K562 (cell line): ENCODE measurements at places on chromosomes 5 and 9.
A peak's percentile ranks its signal among the peaks of the same experiment; 100 is the strongest.

GRCh38 chr9:114202849-114203248 is 47.5 kb downstream of the COL27A1 start:
- DNase-seq = no peak

DNA sequence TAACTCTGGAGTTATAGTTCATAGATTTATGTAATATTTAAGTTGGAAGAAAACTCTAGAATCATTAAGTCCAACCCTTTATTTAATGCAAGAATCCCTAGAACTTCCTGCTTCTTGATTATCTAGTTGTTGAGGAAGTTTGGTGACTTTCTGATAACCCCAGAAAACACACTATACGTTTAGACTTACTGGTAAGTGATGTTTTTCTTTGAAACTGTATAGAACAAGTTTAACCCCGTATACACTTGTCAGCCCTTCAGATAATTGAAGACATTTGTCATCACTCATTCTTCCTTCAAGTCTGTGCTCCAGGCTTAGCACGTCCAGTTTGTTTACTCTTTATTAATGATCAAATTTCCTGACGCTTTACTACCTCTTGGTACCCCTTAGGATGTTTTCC is 9.0 kb downstream of the NDUFS4 start:
- DNase-seq = no peak

DNA sequence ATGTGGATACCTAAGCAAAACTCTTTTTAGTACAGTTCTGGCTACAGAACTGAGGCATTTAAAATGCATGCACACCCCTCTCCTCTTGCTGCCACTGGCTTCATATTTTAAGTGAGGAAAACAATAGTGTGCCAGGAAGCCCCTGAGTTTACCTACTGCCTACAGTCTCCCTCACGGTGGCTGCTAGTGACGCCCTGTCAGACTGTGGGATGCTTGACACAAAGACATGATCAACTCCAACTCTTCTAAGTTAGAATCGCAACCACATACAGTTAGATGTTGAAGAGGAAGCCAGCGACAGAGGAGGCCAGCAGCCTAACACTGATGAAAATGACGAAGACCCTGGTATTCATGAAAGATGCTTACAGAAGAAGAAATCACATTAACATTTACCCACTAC is 1.3 kb downstream of the SEC16A start:
- DNase-seq = no peak

DNA sequence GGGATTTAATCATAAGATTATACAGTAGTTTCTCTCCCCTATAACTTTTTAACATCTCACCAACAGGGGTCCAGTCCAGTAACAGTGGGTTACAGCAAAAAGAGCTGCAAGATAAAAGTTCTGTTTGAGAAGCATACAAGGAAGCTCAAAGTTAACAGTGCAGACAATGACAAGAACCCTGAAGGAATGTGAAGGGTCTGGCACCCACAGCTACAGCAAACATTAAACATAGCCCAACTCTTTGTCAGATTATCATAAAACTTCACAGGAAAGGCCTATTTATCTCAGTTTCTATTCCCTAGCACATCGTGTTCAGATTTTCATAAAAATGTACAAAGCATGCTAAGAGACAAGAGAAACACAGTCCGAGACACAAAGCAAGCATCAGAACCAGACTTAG is 309.4 kb downstream of the DIRAS2 start:
- DNase-seq = no peak

DNA sequence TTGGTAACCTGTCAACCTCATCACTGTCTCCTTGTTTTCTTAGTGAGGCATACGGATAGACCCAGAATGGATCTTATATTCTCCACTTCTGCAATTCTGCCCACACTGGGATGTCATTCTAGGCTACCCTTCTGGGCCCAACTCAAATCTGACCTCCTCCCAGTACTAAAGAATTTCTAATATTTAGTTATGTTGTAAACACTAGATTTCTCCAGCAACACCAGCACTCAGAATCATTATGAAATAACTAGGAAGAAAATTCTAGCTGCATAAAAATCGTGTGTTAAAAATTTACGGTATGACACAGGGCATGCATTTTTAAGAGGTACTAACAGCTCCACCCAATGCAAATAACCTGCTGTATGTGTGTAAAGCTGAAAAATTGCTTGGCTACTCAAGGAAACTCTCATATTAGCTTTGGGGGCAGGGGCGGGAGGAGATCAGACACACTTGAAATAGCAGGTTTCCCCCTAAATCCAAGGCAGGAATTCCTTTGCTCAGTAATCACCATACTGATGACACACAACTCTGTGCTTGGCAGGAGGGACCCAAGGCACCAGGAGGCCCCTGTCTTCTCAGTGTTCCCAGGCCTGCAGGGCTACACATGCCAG is 27.3 kb downstream of the MACROH2A1 start:
- no peak for DNase-seq

DNA sequence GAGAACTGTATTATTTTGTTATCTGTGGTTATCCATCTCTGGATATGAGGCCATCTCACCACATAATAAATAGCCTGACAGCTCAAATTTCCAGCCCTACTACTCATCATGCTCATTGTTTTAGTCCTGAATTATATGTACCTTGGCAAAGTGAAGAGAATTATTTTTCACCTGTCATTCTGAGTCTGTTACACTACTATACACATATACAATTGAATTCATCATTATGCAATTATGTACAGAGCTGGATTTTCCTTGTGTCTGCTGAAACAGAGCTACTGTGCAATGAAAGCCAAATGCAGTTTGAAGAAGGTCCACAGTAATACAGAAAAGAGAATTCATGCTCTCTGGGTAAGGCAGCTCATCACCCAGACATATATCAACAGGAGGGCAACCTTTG is 28.5 kb downstream of the ESM1 start:
- no peak for DNase-seq

DNA sequence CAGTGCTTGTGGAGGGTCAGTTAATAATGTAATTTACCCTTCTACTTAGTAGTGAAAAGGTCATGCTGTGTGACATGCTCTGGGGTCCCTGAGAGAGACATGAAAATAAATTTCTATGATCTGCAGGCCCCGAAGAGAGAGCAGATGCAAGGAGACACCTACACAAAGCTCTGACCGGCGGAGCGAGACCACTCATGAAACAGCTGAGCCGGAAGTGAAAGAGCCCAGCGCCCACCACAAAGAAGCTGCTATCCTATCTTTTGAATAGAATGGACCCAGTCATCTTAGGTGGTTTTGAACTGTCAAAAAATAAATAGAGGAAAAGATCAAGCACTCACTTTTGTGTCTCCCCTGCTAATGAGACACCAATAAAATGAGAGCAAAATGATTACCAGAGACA is 190.0 kb downstream of the MED10 start:
- DNase-seq = no peak

- no peak for DNase-seq
These were observed 44.3 kb upstream of the BARHL1 start for GRCh38 chr9:132538071-132538470.

DNA sequence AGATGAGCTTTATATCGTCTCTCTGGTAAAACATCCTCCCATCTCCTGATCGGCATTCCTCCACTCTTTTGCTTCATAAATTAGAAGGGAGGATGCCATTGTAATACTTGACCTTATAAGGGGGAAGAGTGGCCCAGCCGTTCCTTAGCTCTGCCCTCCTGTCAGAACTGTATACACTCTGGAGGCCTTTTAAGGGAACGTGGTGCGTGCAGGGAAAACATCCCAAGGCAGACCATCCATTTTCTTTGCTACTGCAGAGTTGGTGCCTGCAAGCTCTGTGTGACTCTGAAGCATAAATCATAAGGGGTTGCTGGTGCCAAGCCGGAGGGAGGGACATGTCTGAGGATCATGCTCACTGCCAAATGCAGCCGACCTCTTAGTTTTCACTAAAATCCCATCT is 90.4 kb downstream of the PGM5 start:
- DNase-seq = no peak

DNA sequence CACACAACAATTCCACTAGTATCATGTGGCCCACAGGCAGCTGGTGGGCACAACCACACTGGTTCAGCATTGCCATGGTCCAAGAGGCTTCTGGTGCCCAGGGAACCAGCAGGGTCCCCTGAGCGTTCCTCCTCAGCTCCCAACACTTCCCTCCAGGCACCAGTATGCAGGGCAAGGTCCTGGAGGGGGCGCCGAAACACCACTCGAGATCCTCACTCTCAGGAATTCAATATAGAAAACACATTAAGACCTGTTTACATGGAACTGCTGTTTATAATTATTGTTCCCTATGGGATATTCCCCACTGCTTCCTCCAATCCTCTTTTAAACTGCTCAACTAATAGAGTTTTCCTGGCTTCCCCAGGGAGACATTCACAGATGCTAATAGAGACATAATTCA is 91.9 kb upstream of the GABRP start:
- DNase-seq = no peak

DNA sequence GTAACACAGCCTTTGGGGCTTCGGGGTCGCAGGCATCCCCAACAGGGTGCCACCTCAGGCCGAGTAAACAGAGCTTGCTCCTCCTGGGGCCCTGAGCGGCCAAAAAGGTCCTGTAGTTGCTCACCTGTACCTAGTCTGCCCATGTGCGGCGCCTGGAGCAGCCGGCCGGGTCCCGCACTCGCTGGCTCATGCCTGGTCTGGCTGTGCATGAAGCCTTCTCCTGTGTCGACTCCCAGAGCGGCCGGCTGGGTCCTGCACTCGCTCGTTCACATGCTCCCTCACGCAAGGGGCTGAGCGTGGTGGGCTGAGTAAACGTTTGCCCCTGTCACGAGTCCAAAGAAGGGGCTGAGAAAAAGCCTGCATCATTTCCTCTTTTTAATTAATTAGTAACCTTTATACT is 162.4 kb upstream of the TUT7 start:
- DNase-seq = no peak

DNA sequence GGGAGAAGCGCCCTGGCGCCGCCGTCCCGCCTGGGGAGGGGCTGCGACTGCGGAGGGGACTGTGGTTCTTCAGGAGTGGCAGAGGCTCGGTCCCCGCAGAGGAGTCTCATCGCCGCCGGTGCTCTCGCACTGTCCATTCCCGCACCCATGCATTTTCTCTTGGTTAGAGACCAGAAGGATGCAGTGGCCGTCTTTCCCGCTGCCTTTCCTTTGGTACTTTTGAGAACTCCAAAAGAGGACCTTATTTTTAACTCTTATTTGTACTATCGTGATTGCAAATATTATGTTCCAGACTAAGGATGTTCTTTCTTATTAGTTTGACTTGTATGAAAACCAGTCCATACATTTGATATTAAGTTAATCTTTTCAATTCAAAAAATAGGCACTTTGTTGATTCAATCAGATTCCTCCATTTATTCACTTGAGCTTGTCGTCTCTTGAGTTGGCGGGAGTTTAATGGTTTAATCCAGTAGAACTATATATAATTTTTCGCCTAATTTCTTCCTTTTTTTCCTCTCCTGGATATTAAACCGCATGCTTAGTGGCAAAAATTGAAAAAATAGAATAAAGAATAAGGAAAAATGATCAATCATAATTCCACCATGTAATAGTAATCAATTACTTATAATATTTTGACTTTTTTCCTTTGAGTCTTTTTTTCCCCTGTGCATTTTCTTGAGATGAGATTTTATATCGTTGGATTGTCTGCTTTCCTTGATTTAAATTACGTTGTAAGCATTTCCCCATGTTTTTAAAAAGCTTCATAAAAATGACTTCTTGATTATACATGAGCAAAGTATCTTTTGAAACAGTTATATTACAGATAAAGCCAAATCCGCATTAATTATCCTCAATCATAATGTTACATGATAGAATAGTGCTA is 861 bp downstream of the ZFYVE16 start:
- peak; percentile 80 for DNase-seq

- no peak for DNase-seq
These were observed 2.3 kb upstream of the PTPDC1 start for GRCh38 chr9:94081864-94082463.

DNA sequence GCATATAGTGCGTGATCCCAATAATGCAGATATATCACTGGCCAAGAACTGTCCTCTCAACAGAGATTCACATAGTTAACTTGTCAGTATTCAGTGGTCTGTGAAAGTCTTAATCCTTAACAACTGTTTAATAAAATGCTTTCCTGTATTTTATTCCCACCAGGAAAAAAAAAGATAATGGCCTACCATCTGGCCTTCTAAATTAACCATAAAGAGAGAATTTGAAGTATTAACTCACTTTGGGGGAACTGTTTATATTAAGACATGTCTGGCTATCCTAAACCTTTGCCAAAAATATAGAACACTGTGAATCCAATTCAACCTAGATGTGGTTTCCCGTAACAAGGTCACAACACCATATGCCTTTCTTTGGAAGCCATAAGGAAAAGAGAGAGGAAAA is 818 bp upstream of the FREM1 start:
- no peak for DNase-seq

- DNase-seq = no peak
These were observed 132.7 kb upstream of the LPCAT1 start for GRCh38 chr5:1656271-1656975.

- DNase-seq = no peak
These were observed 13.7 kb downstream of the NDUFAF2 start for GRCh38 chr5:60958712-60959111.

GRCh38 chr5:122924203-122924602 is 78.8 kb downstream of the SNX24 start:
- no peak for DNase-seq

DNA sequence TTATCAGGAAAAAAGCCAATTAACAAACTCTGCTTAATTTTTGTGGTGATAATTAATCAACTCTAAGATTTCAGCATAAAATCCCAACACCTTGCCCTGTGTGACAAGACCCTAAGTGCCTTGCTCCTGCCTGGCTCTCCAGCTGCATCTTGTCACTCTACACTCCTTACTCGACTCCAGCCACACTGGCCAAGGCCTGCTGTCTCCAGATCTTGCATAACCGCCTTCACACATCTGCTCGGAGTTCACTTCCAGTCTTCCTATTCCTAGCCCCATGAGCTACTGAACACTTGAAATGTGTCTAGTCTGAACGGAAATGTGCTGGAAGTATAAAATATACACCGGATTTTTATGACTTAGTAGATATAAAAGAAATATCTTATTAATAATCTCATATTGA is 259.6 kb downstream of the EPB41L4A start:
- no peak for DNase-seq

GRCh38 chr9:108565651-108566378 is 290.0 kb downstream of the ACTL7B start:
- peak; percentile 69 for DNase-seq

DNA sequence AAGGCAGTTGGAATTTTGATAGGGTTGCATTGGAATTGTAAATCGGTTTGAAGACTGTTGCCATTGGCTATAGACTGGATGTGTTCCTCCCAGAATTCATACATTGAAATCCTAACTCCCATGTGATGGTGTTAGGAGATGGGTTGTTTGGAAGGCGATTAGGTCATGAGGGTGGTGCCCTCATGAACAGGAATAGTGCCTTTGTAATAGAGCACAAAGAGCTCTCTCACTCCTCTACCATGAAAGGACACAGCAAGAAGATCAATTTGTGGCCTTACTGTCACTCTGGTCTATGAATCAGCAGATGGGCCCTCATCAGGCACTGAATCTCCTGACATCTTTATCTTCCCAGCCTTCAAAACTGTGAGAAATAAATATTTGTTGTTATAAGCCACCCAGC is 133.2 kb downstream of the PARP8 start:
- no peak for DNase-seq

DNA sequence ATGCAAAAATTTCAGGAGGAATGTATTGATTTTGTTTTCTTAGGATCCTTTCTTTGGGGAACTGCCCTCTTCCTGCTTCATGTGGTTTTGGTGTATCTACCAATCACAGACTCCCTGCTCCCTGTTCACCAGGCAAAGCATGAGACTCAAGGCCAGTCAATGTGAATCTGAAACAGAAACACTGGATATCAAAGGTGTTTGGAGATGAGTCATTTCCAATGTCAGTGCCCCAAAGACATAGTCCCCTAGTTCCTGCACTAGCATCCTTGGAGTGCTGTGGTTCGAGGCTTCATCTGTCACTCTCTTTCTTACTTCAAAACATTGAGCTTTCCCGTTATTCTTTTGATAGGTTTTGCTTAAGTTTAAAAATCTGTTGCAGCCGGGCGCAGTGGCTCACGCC is 8.1 kb downstream of the PPP3R2 start:
- no peak for DNase-seq
